Right kidney (tissue), 9 donors: ENCODE measurements at places on chromosomes 16 and 17.
A peak's percentile ranks its signal among the peaks of the same experiment; 100 is the strongest.

- no peak for DNase-seq
These were observed 6.1 kb upstream of the ITGAM start for GRCh38 chr16:31253642-31254045.

DNA sequence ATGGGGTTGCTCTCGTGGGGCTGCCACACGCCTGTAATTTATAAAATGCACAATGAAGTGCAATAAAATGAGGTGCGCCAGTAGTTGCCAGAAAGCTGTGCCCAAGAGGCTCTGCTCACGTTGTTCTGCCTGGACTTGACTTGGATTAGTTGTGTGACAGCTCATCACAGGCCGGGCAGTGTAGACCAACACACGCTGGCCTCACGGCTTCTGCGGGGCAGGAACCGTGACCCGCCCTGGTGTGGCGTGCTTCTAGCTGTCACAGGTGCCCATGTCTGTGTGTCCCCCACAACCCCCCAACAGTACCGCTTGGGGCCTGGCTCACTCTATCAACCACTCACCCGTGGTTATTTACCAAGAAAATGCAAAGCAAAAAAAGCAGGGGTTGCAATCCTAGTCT, 112.2 kb upstream of the ZNF750 start:
- DNase-seq: no peak

GRCh38 chr17:58007781-58008706, 998 bp upstream of the SRSF1 start:
- DNase-seq: no peak

- DNase-seq: no peak
These were observed 44.4 kb upstream of the GPRC5B start for GRCh38 chr16:19929062-19929511.

GRCh38 chr16:2415085-2415484, 14.2 kb upstream of the CCNF start:
- DNase-seq: no peak

DNA sequence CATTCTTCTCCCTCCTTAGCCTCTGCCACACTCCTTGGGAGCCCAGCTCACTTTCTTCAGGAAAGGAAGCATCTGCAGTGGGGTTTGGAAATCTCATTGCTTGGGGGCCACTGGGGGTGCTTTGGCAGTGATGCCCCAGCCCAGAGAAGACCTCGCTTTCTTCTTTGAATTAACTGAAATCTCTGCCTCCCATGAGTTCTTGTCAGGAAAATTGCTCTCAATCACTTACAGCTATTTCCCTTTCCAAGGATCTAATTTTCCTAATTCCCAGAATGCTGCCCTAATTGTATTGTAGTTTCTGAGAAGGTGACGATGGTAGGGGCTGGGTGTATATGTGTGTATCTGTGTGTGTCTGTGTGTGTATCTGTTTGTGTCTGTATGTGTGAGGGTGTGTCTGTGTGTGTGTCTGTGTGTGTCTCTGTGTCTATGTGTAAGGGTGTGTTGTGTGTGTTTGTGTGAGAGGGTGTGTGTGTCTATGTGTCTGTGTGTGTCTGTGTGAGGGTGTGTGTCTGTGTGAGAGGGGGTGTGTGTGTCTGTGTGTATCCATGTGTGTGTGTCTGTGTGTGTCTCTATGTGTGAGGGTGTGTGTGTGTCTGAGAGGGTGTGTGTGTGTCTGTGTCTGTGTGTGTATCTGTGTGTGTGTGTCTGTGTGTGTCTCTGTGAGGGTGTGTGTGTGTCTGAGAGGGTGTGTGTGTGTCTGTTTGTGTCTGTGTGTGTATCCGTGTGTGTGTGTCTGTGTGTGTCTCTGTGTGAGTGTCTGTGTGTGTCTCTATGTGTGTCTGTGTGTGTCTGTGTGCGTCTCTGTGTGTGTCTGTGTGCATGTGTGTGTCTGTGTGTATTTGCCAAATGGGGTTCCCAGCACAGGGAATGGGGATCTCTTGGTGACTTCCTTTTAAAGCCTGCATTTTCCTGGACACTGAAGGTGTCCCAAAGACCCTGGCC, 83.5 kb upstream of the DNAJA2 start:
- DNase-seq: no peak

DNA sequence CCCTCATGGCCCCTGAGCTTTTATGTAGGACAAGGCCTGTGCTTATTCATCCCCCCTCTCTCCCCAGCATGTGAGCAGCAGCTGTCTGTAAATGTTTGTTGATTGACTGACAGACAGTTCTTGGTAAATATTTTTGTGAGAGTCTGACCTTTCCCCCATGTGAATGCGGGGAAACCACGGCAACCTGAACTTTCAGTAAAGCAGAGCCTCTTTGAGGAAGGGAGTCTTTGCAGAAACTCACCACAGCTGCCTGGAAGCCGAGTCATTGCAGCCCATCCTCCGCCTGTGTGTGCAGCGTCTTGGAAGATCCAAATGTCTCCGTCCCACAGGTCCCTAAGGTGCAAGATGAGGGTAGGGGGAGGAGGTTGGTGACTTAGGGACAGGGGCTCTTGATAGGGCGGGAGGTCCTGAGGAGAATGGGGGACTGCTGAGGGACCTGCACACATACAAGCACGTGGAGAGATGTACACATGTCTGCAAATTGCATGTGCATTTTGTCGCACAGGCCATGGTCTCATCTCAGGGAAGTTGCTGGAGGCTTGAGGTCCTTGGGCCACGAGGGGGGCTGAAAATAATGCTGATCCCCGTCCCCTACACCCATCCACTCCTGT, 23.0 kb upstream of the IL21R start:
- DNase-seq: no peak

GRCh38 chr16:4828567-4829321, 18.3 kb downstream of the GLYR1 start:
- DNase-seq: no peak

- DNase-seq: no peak
These were observed 2.7 kb downstream of the TXNDC17 start for GRCh38 chr17:6643451-6644125.

- no peak for DNase-seq
These were observed 82.7 kb upstream of the CREBBP start for GRCh38 chr16:3963203-3963602.

DNA sequence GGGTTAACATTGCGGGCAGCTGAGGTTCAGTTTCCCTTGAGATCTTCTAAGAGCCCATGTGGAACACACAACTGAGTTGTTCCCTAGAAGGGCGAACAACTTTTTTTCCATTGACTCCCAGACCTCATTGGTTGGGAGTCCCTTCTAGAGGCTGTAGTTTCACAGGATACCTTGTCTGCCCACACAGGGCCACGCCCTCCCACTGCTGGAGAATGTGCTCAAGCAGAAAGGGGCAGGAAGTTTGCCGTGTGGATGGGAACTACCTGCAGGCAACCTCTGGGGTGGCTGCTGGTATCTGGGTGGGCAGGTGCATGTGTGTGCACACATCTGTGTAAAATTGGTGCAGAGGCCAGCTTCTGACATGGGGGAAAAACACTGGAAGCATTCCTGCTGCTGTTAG, 178.8 kb upstream of the PSMD7 start:
- no peak for DNase-seq

DNA sequence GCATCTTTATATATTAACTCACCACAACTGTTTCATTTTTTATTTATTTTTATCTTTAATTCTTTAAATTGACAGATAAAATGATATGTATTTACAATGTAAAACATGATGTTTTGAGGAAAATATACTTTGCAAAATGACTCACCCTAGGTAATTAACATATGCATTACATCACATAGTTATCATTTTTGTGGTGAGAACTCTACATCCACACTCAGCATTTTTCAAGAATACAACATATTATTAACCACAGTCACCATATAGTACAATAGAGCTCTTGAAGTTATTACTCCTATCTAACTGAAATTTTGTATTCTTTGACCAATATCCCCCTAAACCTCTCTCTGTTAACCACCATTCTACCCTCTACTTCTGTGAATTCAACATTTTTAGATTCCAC, 194.7 kb upstream of the KIF2B start:
- no peak for DNase-seq

GRCh38 chr17:62966426-62967204, 580 bp downstream of the TANC2 start:
- DNase-seq: peak; percentile 72

GRCh38 chr16:84044118-84044488, 1.5 kb upstream of the SLC38A8 start:
- DNase-seq: no peak

DNA sequence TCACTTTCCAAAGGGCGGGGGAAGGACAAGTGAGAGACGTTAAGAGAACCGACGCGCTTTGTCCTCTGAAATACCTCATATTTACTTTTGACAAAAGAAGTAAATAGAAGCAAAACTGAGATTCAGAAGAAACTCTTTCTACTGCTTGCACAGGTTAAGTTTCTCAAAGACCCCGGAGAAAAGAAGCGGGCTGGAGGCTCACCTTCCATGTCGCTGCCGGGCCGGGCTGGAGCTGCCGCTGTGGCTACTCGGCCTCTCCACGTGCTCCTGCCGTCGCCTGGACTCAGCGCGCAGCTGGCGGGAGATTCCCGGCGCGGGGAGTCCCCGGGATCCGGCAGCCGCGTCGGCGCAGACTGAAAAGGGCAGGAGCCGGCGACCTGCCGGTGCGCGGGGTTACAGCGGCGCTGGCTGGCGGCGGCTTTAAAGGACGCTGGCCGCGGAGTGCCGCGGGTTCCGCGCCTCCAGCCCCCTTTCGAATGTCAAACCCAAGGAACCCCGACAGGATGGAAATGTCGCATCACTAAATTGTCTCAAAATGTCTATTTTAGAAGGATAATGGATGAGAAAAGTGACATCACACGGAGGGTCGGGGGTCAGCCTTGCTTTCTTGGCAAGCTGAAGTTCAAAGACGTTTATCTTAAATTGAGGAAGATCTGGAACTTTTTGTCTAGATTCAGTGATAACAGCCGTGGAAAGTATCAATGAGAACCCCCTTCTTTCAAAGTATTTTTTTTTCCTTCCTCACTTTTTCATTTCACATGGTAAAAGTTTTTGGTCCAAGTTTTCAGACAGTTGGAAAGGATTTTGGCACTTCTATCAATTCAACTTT, at the start of gene IKZF3:
IKZF3 (minus strand) TSS at position 395 of the 829 bp plus-strand sequence; CDS start at position 209, 186 bp downstream.
- peak; percentile 66 for DNase-seq

DNA sequence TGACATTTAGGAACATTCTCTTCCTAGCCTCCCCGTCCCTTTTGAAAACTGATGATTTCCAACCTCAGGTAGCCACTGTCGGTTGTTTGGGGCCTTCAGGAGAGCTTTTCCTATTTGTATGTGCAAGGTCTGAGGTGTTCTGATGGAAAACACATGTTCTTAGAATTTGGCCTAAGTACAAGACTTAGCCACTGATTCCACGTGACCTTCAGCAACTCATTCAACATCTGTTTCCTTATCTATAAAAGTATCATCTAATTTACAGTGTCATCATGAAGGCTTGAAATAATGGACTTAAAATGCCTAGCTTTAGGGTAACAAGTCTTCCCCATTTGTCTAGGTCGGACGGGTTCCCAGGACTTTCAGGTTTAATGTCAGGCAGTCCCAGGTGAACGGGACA, 259.3 kb downstream of the SOX9 start:
- no peak for DNase-seq

- DNase-seq: peak; percentile 56
These were observed 5.5 kb downstream of the GAS2L2 start for GRCh38 chr17:35747540-35748017.
